ENCODE measurements at places on chromosomes 2 and 18.
A peak's percentile ranks its signal among the peaks of the same experiment; 100 is the strongest.

DNA sequence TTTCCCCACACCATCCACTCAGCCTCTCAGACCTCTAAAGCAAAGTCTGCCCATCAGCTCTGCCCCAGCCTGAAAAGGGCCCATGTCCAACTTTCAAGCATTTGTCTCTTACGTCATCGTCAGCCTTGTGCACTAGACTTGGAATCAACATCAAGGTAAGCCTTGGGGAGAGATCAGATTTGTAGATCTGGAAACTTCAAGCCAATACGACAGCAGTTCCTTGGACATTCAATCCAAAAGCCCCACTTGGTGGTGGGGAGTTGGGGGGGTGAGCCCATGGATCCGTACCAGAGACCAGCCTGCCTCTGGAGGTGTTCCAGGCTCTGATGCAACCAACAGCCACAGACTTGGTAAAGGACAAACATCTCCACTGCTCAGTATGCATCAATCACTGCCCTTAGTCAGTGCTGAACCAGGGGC, 206.8 kb upstream of the MEIS1 start:
- no peak for DNase-seq

GRCh38 chr2:56739413-56739812, 555.6 kb downstream of the CCDC85A start:
- no peak for DNase-seq

DNA sequence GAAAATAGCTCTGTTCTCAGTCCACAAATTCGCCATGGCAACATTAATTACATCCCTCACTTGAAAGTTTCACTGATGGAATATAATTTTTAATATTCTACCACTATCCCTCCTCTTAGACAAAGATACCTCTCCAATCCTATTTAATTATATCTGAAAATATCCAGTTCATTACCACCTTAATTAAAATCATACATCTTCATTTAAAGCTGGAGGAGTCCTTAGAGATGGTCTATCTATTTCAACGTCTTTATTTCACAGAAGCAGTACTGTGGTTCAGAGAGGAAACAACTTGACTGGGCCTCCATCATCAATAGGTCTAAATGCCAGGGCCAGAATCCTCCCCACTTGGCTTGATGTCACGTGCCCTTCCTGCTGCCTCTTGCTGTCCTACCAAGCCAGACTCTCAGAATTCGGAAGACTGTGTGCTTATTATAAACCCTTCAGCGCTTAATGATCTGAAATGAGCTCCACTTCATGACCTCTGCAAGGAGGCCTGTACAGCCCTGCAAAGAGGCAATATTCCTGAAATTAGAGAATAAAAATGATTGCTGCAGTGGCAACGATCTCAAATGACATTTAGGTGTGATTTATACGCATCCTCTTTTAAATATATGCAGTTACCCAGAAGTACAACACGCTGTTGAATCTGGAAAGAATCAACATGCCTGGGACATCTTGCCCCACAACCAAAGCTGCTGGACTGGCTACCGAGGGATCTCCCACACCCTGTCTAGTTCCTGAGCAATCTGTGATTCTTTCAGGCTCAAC, 146.3 kb downstream of the TMEM163 start:
- DNase-seq = no peak

DNA sequence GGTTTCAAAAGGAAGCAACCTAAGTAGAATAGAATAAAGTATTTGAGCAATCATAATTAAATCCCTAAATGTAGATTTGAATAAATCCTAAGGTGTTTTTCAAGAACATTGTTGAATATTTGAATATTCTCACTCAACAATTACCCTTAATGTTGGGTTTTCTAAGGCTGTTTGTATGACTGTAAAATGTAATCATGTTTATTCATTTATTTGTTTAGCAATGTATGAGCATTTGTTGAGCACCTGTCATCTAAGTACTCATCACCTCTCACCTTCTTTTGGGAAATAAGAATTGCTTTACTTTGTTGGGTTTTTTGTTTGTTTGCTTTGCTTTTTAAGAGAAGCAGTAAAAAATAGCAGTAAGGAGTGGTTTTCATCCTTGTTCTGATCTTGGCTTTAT, 66.0 kb downstream of the MAPRE2 start:
- DNase-seq = no peak

DNA sequence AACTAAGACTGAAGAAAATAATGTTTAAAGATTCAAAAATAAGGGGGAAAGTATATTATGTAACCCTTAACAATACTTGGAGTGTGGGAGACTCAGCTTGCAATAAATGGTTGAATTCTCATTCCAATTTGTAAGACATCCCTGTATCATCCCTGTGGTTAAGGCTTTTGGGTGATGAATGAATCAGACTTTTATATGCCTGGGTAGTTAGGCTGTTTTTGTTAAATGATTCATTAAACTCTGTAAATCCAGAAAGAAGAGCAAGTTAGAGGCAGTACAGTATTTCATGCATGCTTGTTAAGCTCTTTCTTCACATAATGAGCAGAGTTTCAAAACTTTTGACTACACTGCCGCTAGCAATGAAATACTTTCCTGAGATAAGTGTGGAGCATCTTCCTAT, 948.8 kb downstream of the SOCS6 start:
- DNase-seq = no peak

DNA sequence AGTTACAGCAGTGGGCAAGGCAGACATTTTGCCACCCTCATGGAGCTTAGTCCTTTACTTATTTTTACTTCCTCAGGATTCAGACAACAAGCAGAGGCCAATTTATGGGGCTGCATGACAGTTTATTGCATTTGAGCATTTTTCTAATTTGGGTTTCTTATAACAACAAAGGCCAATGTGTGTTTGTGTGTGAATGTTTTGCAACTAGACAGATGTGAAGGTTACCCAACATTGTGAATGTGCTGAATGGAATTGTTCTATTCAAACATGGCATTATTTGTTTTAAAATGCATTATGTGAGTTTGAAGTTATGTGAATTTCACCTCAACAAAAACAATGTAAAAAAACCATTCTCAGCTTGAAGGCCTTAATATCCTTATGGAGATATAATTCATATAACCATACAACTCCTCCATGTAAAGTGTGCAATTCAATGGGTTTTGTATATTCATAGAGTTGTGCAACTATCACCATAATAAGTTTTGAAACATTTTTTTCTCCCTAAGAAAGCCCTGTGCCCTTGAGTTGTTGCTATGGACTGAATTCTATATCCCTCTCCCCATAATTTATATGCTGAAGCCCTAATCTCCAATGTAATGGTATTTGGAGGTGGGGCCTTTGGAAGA, 57.3 kb downstream of the CCDC195 start:
- no peak for DNase-seq

GRCh38 chr18:616380-616995, 19.7 kb downstream of the CLUL1 start:
- DNase-seq = peak; percentile 35

DNA sequence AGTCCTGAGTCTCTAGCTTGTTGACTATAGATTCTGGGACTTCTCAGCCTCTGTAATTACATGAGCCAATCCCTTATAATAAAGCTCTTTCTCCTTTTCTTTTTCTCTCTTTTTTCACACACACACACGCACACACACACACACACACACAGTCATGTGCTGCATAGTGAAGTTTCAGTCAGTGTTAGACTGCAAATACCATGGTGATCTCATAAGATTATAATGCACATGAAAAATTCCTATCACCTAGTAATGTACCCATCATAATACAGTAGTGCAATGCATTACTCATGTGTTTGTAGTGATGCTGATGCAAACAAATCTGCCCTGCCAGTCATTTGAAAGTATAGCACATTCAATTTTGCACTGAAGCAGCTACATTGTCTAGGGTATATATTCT, 558.2 kb downstream of the SUCLG1 start:
- DNase-seq = no peak

GRCh38 chr2:96844405-96844808, 586 bp upstream of the ANKRD23 start:
- no peak for DNase-seq

DNA sequence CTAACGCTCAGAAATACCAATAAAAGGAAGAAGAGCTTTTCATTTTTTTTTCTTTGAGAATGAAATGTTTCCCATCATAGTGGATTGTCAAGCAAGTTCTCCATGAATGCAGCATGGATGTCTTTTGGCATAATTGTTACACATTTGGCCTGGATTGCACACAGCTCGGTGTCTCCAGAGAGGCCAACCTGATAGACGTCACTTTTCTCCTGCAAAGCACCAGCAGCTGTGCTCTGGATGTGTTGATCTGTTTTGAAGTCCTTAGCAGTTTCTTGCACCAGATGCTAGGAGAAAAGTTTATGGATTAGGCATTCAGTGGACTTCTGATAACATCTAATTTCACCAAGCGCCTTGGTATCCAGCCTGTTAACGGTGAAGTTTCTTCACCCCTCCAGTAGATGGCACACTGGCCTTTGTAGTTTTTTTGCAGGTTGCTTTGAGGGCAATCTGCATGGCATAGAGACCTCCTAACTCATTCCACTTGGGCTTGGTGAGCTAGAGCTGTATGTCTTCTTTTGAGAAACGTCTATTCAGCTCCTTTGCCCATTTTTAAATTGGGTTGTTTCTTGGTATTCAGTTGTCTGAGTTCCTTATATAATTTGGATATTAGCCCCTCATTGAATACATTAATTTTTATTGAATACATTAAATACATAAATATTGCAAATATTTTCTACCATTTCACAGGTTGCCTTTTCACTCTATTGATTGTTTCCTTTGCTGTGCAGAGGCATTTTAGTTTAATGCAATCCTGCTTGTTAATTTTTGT, 59.7 kb downstream of the PTH2R start:
- peak; percentile 61 for DNase-seq

DNA sequence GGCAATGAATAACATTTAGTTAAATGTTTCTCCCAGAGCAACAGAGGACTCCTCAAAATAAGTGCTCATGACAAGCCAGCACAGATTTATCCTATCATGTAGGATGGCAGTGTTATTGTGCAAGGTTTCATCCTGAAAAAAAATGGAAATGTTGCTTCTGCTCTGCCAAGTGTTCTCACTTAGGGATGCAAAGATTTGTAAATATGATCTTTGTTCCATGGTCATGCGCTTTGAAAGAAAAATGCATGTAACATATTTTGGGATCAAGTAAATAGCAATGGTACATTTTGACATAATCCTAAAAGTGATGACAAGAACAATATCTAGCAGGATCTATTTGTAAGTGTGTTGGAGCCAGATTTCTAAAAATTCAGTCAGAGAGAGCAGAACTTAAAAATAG, 229.5 kb upstream of the CCDC150 start:
- DNase-seq = no peak

GRCh38 chr2:51903728-51904127, 871.8 kb upstream of the NRXN1 start:
- no peak for DNase-seq

DNA sequence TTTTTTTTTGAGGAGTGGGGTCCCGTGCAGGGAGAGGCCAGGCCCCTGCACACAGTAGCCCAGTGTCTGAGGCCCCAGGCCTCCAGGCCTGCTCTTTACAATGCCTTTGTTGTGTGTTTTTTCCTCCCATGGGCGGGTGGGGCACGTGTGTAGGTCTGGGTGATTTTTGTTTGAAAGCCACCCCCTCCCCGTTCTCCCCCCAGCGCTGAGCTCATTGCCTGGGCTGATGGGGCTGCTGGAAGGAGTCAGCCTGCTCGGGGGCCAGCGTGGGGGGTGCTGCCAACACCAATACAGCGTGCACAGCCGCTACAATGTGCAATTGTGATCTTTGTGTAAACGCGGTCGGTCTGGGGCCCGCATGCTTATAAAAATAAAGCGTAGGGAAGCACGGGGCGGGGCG, 142.7 kb downstream of the DYSF start:
- DNase-seq = no peak

GRCh38 chr2:238879621-238880377, 31.9 kb downstream of the TWIST2 start:
- DNase-seq = no peak

DNA sequence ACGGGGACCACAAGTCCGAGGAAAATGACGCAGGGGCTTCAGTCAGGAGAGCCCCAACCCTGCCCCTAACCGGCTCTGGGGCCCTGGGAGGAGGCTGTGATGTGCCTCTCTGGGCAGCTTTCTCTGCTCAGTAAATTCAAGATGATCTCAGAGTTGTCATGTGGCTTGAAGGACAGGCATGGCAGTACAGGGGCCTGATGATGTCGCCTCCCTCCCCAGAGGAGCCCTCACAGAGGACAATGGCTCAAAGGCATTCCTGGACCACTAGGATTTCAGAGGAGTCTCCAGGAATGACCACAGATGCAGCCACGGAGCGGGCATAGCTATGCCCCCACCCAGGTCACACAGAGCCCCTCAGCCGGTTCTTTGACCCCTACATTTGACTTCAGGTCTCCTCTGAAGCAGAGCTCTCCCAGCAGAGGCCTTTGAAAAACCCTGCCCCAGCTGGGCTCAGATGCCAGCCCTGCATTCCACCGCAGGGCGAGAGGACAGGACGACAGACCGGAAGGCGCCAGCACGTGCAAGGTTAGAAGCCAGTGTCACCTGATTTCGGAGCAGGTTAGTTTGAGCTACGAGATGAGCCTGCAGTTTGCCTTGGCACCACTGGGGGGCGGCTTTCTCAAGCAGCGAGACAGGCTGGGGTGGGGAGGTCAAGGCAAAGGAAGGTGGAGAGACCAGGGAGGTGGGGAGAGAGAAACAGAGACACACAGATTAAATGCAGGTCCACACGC, 39.2 kb downstream of the BIN1 start:
- DNase-seq = peak; percentile 78

GRCh38 chr2:99420751-99421299, 69.0 kb downstream of the REV1 start:
- no peak for DNase-seq

DNA sequence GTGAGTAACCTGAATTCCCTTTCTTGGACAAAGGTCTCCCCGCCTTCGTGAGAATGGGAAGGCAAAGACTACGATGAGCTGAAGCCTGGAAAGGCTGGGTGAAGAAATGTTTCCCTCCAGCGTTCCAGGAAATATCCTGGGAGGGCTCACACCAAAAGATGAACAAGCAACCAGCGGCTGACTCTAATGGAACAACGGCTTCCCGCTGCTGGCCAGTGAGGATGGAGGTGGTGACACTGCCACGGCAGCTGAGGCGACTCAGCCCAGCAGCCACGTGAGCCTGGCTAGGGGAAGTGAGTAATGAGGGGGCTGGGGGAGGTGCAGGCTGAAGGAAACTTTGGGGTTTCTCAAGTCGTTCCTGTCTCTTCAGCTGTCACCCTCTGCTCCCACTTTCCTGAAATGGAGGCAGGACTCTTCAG, 105.0 kb upstream of the SMAD7 start:
- no peak for DNase-seq
